ENCODE measurements at places on chromosomes 1 and 21. TPM values are rescaled to one million over a fixed set of nuclear protein-coding genes. Genes with fewer than 3 reads are reported as not detected.
A peak's percentile ranks its signal among the peaks of the same experiment; 100 is the strongest.

GRCh38 chr1:154938604-154939399 is 2.3 kb upstream of the PMVK start:
- no peak for DNase-seq

DNA sequence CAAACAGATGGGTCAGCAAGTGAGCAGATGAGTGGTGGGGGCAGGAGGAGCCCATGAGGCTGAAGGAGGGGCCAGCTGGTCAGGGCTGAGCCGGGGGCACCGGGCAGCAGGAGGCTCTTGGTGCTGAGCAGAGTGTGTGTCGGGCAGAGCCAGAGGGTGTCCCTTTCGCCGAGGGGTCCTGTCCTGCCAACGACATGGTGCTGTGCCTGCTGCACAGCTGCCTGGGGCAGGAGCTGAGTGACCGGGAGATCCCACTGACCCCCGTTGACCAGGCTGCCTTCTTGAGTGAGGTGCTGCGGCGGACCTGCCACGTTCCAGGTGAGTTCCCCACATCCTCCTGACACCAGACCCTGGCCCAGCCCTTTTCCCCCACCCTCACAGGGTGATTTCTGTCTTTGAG is 27.5 kb downstream of the HYI start:
- DNase-seq = no peak

- no peak for DNase-seq
Observed at GRCh38 chr21:37912616-37913015, 3.6 kb downstream of the KCNJ6 start.

Gene AGO3
- 12.1 TPM for total RNA-seq

DNA sequence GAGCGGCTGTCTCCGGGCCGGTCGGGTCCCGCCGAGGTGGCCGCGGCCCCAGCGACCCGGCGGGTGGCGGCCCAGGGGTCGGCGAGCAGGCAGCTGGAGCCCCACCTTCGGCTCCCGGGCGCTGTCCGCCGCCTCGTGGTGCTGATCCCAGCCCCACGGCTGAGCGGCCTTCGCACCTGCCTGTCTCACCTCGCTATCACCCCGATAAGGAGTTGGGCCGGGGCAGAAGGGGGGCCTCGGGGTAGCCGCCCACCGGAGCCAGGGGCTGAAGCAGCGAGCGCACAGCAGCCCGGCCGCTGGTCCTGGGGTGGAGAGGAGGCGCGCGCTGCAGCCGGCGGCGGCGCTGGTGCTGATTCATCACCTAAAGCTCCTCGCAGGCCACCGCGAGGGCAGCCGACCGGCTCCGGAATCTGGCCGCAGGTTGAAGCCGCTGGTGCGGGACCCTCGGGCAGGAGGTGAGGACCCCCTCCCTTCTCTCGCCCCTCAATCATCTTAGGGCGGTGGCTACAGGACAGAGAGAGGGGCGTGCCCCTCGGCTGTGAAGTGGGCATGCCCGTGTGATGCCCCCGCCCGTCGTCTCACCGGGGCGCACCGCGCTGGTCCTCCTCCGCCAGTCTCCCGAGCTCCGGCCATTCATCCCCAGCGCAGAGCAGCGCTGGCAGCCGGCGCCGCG is 575 bp downstream of the TRIM67 start:
- DNase-seq = no peak

DNA sequence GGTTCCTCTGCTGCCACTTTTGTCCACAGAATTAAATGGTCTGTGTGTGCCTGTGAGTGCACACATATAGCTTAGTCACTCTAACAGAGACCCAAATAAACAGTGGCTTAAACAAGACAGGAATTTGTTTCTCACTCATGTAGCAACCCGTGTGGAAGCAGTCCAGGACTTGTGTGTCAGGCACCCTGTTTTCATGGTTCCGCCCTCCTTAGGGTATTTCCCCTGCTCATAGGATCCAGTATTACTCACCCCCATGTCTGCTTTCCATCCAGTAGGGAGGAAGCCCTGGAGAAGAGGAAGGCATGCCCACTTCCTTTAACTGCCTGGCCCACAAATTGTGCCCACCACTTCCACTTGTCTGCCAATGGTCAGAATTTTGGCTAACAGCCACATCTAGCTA is 41.3 kb upstream of the TACSTD2 start:
- no peak for DNase-seq

DNA sequence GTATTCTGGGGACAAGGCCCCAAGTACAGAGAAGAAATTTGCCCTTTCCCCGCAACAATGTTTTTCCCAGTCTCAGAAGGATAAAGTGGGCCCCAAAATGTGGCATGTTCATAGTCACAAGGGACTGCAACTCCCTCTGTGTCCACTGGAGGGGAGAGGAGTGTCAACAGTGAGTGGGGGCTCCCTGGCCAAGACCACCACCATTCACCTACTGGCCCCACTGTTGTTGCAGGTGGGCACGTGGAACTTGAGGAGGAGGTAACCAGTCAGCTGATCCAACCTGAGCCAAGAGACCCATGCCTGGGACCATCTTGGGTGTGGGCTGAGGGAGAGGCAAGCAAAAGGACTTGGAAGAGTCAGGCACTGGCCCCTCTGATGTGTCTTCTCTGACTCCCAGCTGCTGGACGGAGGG is 777 bp downstream of the NUDT17 start:
- no peak for DNase-seq

DNA sequence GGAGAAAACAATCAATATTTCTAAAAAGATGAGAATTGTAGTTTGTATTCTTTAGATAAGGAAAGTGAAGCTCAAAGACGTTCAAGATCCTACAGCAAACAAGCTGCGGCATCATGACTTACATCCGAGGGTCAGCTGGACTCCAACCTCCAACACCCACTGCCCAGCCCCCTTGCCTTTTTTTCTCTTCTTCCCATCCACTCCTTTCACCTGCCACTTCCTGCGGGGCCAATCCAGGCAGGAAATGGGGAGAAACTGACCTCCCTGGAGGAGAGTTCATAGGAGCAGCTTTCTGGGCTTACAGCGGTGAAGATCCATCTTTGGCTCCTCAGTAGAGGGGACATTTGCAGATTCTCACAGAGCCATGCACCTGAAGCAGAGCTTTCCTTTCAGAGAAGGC is 361.5 kb downstream of the PTPRU start:
- no peak for DNase-seq

- peak; percentile 94 for DNase-seq
Observed at GRCh38 chr1:234533975-234534876, 55.2 kb upstream of the TARBP1 start.

Gene PLA2G4A
- total RNA-seq = 2.7 TPM

Gene CRABP2
- 0.60 TPM for total RNA-seq

DNA sequence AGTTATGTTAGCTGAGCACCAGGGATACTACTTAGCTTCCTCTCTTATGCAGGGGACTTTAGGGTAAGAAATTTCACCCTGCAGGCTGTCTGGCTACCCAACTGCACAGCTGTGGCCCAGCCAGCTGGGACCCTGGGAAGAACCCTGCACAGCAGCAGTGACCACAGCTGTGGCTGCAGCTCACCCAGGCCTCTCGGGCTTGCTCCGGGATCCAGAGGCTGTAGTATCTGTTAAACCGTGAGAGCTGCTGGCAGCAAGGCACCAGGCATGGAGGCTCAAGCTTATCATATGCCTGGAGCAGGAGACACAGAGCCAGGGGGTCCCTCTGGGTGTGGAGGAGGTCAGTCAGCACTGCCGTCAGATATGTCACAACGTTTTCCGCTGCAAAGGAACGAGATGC is 40.3 kb downstream of the URB1 start:
- DNase-seq = no peak

- DNase-seq = no peak
Observed at GRCh38 chr1:19709260-19709793, 44.7 kb downstream of the HTR6 start.

DNA sequence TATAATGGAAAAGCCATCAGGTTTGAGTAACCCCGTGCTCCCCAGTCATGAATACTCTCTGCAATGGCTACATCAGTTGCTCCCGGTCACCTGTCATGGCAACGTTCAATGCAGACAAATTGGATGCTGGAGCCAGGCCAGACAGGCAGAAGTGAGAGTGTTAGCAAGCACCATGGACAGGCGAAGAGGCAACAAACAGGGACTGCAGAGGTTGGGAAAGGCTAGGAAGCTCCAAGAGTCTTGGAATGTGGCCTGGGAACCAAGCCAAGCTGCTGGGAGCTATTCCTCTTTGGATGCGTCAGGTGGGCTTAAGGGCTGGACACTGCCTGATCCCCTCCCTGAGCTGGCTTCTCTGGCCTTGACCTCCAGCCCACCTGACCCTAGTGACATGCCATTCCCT is 102.9 kb downstream of the ACTL8 start:
- DNase-seq = no peak

DNA sequence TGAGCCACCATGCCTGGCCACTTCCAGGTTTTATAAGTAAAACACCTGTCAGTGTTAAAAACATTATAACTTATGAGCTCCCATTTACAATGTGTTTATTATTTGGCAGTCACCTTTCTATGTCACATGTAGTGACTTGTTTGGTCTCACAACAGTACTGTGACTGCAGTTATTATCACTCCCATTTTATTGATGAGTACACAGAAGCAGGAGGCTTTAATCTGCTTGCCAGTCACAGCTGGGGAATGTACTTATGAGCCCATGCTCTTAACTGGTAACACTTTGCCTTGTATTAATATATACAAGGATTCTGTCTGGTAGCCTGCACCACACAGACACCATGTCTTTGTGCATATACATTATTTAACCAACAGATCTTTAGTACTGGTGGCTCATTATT is 31.1 kb upstream of the BACH1 start:
- DNase-seq = no peak

Gene BRDT
- total RNA-seq = not detected

DNA sequence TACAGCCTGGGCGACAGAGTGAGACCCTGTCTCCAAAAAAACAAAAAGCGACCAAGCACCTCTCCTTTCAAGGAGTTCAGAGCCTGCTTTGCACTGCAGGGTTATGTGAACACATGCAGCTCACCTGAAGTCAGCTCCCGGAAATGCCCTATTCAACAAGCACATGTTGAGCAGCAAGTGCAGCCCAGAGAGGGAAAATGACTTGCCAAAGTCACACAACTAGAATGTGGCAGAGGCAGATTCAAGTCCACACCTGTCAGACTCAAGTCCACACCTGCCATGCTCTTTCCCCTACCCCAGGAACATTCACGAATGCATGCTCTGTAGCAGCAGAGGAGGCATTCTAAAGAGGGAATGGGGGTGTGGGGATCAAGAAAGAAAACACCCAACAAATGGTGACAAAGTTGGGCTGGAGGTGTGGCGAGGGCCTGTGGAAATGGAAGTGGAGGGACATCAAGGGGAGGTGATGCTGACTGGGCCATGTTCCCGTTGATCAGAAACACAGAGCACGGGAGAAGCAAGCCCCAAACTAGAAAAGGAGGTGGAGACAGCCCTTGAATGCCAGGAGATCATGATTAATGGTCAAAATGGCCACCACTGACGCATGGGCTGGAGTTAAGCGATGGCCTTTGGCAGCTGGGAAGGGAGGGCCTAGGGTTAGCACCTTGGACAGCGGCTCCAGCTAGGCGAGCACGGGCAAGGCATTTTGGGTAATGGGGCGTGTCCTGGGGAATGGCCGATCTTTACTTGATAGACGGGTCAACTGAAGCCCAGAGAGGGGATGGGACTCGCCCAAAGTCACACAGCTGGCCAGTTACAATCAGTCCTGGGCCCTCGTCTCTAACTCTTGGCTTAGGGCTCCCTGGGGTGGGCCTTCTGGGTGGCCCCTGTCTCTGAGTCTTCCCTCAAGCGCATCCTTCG is 21.5 kb downstream of the RAP1GAP start:
- DNase-seq = no peak

Gene TXNIP
- 753 TPM for total RNA-seq

DNA sequence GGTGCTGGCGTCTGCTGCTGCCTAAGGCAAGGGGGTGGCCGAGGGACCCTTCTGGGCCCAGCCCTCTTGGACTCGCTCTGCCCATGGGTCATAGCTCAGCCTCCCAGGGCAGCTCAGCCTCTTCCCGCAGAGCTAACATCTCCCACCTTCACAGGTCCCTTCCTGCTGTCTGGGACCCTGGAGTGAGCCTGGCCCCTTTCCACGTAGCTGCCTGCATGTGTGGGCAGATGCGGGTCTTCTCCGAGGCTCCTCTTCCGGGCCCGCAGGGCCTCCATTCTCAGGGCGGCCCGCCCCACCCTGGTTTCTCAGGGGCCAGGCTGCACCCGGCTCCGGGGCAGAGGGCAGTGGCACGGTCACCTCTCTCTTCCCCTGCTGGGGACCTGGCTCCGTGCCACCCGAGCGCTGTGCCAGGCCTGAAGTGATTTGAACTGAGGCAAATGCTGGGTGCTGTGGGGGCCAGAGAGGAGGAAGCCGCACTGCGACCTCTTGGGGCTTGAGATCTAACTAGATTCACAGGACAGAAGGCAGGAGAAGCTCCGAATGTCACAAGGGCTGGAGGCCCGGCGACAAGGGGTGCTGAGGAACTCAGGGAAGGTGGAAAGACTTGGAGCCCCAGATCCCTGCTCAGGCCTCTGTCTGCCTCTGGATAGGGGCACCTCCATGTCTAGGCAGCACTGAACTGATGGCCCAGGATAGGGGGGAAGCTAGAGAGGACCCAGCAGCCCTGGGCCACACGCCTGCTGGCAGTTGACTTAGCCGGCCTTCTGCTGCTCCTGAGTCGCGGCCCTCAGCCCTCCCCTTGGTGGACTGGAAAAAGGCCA is 40.7 kb downstream of the COQ8A start:
- peak; percentile 75 for DNase-seq

DNA sequence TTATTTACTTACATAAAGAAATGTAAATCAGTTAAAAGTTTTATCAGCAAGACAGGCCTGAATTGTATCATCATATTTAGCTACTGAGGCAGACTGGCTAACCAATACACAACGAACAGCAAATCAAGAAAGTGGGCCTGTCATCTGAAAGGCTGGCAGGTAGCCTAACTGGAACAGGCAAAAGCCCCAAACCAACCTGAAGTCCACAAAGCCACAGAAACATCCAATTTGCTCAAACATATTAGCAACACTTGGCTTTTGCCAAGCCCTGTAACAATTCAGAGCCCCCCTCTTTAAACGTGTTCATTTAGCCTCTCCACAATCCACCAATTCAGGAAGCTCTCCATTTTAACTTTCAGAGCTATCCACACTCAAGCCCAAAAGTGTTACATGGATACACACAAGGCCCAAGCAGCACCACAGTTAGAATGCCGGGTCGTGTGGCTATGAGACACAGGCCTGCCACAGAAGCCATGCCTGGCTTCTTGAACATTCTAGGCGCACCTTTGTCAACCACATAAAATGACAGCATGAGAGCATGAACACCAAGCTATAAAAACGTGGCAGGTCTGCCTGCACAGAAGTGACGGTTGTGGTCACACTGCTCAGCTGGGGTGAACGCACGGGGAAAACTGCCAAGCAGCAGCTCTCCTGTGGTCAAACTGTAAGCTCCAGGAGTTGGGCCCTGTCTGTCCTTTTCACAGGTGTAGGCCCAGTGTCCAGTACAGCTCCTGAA is 49.3 kb downstream of the CD34 start:
- no peak for DNase-seq

DNA sequence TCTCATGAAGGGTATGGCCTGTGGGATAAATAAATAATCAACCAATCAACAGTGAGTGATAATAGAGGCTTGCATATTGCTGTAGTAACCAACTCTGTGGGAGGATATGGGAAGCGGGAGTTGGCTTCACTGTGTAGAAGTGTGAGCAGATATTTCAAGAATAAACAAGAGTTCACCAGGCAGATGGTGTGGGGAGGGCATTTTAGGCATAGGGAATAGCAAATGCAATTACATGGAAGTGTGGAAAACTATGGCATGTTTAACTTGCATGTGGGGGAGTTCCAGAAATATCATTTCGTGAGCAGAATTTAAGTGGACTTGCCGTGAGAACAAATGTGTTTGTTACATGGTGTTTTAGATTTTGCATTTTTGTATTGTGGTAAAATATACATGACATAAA is 95.2 kb downstream of the SPATA46 start:
- no peak for DNase-seq

GRCh38 chr21:44463724-44464123 is 8.4 kb downstream of the LRRC3 start:
- DNase-seq = no peak

Gene CNR2
- not detected for total RNA-seq

Gene C4BPA
- total RNA-seq = not detected

Gene RFX5
- 21.0 TPM for total RNA-seq

Gene SLC44A3
- total RNA-seq = 5.9 TPM

Measured in left ventricle myocardium inferior (tissue), 1 donor.